ENCODE measurements at places on chromosomes 1 and 21. TPM values are rescaled to one million over a fixed set of nuclear protein-coding genes. Genes with fewer than 3 reads are reported as not detected.

GRCh38 chr1:103911450-103911849, 161.8 kb downstream of the AMY1C start:
- no peak overlapping the region for H3K27ac ChIP-seq
- DNase-seq = no peak
- H3K4me3 ChIP-seq = no peak overlapping the region
- H3K27me3 ChIP-seq = no peaks in the 10 kb centered on the region

DNA sequence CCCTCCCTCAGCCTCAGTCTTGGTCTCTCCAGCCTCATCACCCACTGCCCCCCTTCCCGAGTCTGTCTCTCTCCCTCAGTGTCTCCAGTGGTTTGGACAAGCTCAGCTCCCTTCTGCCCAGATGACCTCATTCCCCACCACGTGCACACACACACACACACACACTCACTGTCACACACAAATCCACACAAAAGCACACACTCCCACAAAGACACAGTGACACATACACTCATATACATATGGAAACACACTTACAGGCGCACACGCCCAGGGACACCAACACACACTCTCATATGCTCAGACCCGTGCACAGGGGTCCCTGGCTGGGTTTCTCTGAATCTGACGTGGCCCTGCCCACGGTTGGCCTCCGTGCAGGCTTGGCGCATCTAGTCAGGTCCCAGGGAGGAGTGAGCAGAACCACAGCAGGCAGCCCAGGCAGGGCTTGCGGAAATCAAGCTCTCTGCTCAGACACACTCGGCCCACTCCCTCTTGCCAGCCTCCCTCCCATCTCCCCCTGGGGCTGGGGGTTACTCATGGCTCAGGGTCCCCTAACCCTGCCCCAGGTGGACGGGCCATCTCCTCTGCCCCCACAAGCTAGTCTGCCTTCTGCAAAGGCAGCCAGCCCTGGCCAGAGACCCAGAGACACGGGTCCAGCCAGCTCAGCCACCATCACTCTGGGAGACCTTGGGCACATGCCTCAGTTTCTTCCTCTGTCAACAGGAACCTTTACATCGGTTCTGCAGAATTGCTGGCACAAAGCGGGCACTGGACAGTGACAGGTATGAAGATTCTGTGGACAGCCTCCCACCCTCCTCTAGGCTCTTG, 38.5 kb upstream of the FAM131C start:
- no peak overlapping the region for H3K27ac ChIP-seq
- no peak overlapping the region for H3K4me3 ChIP-seq
- DNase-seq = peak; percentile 43
- no peaks in the 10 kb centered on the region for H3K36me3 ChIP-seq

GRCh38 chr1:204266504-204267034, 52.8 kb upstream of the GOLT1A start:
- H3K27ac ChIP-seq = peak overlapping the region; percentile 80
- peaks cover 82% of the 10 kb centered on the region for H3K36me3 ChIP-seq
- no peak overlapping the region for H3K4me3 ChIP-seq
- peak; percentile 87 for DNase-seq
- H3K4me1 ChIP-seq = peaks cover 34% of the 10 kb centered on the region
- H3K27me3 ChIP-seq = no peaks in the 10 kb centered on the region

Gene NOS1AP
- polyA plus RNA-seq = 2.7 TPM
